Placental pericyte (primary cell): ENCODE measurements at places on chromosomes 12 and 14. TPM values are rescaled to one million over a fixed set of nuclear protein-coding genes. Genes with fewer than 3 reads are reported as not detected.

Gene FAM181A
- not detected in 2 replicates for total RNA-seq

Gene RASAL1
- total RNA-seq: under 0.01 TPM in 1 of 2 replicates, not detected in the other

Gene CACNA1C
- total RNA-seq: 2.4 and 3.6 TPM in 2 replicates

Gene NOVA1
- total RNA-seq: under 0.01 and 0.43 TPM in 2 replicates

Gene TAMALIN
- 1.9 and 5.0 TPM in 2 replicates for total RNA-seq

Gene CLEC4A
- 0.22 and 0.29 TPM in 2 replicates for total RNA-seq

Gene SLC39A5
- not detected in 2 replicates for total RNA-seq

Gene PAH
- not detected in 2 replicates for total RNA-seq

Gene AQP6
- not detected in 2 replicates for total RNA-seq

Gene MMP19
- total RNA-seq: 9.0 and 11.2 TPM in 2 replicates

Gene KRT78
- not detected in 2 replicates for total RNA-seq

Gene EVL
- 4.2 and 8.5 TPM in 2 replicates for total RNA-seq

Gene MCRS1
- 65.4 and 88.3 TPM in 2 replicates for total RNA-seq

Gene ACRBP
- under 0.01 and 0.14 TPM in 2 replicates for total RNA-seq

Gene APOF
- total RNA-seq: not detected in 2 replicates

Gene C3AR1
- total RNA-seq: 0.29 and 1.1 TPM in 2 replicates

Gene CCDC184
- total RNA-seq: 0.29 and 1.1 TPM in 2 replicates

Gene GLIPR1L2
- 0.29 TPM in 1 of 2 replicates, not detected in the other for total RNA-seq

Gene SERPINA1
- 0.22 TPM in 1 of 2 replicates, not detected in the other for total RNA-seq

Gene FZD10
- total RNA-seq: not detected in 2 replicates

Gene COCH
- 0.22 and 4.0 TPM in 2 replicates for total RNA-seq

Gene CDCA3
- 0.66 and 43.2 TPM in 2 replicates for total RNA-seq
